ENCODE measurements at places on chromosomes 11 and 22.

DNA sequence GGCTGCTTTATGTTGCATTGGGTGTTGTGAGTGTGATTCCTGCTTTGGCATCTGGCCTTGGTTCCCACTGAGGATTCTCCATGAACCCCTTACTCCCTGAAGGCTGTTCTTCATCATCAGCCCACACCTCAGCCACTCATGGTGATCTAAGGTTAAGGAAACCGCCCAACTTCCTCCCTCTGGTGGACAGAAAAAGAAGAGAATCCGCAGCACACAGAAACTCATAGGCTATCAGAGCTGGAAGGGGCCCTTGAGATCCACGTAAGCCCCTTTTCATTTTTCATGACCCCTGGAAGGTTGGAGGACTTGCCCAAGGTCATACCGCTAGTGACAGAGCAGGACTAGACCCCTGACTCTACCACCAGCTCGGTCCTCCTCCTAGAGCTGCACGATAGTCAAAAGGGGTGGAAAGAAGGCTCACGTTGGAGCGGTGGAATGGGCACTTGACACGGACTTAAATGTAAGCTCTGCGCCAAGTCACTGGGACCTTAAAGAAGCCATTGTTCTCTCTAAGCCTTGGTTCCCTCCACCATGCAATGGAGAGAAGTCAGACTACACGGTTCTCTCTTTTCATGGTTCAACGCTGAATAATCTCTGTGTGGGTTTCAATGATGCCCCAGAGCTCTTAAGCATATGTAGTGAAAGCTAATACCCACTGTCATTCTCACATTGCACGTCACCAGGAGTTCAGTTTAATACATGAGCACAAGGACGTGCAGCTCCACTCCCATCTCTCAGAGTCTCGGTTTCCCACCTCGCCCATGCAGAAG lies 83.6 kb upstream of the CRTAM start:
- DNase-seq = no peak

DNA sequence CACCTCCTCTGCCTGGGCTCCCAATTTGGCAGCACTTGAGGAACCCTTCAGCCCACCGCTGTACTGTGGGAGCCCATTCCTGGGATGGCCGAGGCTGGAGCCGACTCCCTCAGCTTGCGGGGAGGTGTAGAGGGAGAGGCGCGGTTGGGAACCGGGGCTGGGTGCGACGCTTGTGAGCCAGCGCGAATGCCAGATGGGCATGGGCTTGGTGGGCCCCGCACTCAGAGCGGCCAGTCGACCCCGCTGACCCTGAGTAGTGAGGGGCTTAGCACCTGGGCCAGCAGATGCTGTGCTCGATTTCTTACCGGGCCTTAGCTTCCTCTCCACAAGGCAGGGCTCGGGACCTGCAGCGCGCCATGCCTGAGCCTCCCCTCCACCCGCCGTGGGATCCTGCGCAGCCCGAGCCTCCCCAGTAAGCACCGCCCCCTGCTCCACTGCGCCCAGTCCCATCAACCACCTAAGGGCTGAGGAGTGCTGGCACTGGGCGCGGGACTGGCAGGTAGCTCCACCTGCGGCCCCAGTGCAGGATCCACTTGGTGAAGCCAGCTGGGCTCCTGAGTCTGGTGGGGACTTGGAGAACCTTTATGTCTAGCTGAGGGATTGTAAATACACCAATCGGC lies 58.3 kb upstream of the DEFB108B start:
- DNase-seq = no peak

DNA sequence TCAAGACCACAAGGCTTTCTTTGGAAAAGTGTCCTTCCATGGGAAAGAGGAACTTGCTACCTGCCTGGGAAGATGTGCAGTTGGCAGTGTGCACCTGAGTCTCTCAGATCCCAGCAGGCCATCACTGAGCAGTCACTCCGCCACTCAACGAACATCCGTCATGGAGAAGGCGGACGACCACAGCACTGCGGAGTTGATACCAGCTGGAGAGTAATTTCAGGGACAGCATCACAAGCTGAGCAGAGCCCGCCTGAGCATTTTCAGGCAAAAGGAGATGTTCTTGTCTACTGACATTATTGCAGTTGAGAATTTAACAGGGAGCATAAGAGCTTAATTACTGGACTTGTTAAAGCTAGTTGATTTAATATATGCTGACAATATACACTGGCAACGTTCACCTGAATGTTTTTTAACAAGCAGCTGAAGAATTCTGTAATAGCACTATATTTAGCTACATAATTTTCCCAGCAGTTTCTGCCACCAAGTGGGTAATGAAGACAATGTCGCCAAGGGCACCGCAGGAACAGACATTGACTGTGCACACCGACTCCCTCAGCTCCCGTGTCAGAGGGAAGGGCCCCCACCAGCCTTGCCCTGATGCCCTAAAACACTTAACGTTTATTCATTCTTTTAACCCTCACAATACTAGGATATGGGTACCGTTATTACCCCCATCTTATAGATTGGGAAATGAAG lies 52.4 kb upstream of the ARFGAP3 start:
- DNase-seq = no peak

GRCh38 chr11:107590460-107591377 lies at the start of gene ELMOD1:
Gene ELMOD1, plus strand, starts transcription at chr11:107591147. Its CDS starts 27,043 bp downstream, at chr11:107618190.
- DNase-seq = peak; percentile 41

GRCh38 chr22:42622061-42622710 lies 7.5 kb upstream of the POLDIP3 start:
- no peak for DNase-seq

DNA sequence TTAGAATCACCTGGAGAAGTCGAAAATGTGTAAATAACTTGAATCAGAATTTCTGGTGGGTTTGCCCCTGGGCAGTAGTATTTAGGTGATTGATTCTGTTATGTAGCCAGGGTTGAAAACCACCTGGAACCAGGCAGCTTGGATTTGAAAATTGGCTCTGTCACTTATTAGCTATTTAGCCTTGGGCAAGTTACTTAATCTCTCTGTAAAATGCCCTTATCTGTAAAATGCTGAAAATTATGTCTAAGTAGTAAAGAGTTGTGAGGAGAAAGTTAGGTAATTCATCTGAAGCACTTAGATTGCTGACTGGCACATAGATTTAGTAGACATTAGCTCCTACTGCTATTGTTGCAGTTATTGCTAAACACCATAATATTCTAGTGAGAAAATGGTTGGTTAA lies 49.3 kb downstream of the PPME1 start:
- DNase-seq = no peak

Data from HuH-7.5 (cell line).